ENCODE measurements at places on chromosomes 6 and 20.

- DNase-seq = no peak
Observed at GRCh38 chr6:13741365-13741764, 29.7 kb upstream of the RANBP9 start.

- DNase-seq = no peak
Observed at GRCh38 chr20:2829376-2829775, 11.1 kb downstream of the PCED1A start.

- DNase-seq = no peak
Observed at GRCh38 chr6:132734694-132735236, 20.9 kb upstream of the VNN1 start.

GRCh38 chr6:159071843-159072769 is 27.3 kb upstream of the TAGAP start:
- no peak for DNase-seq

GRCh38 chr6:70669133-70669532 is 1.4 kb downstream of the SMAP1 start:
- DNase-seq = no peak

DNA sequence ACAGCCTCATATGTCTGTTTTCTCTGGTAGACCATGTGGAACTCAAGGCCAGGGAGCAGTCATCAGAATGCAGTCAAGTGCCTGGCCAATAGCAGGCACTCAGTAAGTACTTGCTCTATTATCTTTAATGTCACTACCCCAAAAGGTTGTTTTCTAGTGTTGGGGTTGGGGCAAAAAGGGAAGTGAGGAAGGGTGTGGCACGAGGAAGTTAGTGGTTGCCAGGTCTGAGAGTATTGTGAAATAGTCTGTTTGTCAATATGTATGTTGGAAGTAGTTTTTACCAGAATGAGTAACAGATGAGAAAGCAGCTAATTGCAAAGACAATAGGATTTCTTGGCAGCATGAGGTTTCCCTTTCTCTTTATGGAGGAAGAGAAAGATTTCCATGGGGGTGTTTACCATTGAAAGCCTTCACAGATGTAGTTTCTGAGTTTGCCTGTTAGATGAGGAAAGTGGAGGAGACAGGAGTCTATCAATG is 59.5 kb upstream of the ARMH2 start:
- no peak for DNase-seq

DNA sequence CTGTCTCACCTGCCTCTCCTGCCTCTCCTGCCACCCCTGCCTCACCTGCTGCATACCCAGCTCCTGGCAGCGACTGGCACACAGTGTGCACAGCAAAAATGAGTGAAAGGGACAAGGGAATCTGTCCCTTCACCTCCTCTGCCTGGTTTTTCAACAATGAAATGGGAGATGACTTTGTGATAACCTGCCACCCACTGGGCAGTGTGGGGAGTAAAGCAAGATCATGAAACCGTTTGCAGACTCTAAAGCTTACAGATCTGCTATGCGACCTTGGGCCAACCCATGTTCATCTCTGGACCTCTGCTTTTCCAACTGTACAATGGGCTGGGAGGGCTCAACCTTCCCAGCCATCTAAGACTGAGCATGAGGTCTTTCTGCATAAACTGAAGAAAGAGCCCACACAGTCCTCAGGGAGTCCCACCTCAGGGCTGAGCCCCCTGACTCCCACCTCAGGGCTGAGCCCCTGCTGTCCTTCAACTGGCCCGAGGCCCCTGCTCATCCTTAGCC is 81.1 kb downstream of the RIPOR3 start:
- no peak for DNase-seq

DNA sequence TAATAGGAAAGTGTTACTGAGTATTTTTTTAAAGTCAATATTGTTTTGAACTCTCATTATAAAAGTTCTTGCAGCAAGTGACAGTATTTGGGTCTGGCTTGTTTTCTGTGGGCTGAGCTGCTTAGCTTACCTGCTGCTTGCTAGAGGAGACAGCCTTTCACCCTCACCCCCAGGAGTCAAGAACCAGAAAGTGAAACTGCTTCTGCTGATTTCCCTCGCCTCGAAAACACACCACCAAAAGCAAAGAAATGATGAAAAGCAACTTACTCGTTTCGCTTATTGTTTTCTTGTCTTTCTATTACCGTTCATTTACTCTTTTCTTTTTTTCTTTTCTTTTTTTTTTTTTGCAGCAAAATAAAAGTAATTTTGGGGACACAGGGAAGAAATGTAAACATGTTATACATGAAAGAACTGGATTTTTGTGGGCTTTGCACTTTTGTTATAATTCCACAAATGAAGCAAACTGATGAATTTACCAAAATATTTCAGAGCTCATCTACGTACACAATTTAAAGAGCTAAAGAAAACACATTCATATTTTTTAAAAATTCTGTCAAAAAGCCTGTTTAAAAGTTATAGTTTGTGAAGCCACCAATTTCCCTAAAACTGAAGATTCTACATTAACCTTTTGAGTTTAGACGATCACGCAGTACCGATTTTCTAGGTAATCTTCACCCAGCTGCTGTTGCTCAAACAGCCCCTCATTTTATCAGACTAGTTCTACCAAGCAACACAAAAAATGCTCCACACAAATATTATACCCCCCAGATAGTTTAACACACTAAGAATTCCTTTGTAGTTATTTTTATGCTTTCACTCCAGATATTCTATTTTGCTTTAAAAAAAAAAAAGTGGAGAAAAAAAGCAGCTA is 1.7 kb downstream of the SCML4 start:
- DNase-seq = no peak

GRCh38 chr6:140105857-140106256 is 731.4 kb upstream of the CITED2 start:
- no peak for DNase-seq

DNA sequence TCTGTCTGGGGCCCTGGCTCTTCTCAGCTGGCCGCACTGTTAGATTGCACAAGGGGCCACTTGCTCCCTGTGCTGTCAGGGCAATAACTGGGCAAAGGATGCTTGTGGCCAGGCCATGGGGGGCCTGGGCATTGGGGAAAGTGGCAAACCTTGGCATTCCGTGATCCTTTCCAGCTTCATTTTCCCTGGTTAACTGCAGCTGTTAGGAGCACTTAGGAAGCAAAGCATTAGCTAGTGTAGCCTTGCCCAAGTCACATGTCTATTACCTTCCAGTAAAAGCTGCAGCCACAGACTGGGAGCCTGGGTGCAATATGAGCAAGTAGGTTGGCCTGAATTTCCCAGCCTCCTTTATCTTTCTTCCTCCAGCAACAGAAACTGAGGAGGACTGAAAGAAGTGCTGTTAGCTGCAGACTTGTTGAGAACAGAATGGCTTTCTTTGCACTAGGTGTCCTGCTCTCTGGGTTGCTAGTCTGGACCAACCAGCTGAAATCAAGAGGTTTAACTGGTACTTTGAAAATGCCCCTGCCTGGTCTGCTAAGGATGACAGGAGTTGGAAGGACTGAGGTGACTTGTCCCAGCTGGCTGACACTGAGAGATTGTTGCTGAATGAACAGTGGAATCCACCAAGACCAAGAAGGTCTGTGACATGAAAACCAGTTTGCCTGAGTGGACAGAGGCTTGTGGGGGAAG is 312.3 kb upstream of the SUPT3H start:
- no peak for DNase-seq

DNA sequence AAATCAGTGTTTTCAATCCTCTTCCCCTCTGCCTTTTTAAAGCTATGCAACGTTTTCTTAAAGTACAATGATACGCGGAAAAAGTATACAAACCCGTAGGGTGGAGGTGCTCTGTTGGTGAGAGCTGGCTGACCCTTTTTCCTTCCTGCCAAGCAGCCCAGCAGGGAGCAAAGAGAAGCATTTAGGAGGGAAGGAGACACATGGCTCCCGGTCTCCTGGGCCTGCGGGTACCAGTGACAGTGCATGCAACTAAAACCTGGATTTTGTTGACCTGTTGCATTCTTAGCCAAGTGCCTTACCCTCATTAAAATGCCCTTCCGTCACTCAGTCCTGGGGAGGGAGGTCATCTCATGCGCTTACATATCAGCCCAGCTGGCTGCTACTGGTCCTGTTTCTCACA is 87.2 kb downstream of the SLX4IP start:
- DNase-seq = no peak

DNA sequence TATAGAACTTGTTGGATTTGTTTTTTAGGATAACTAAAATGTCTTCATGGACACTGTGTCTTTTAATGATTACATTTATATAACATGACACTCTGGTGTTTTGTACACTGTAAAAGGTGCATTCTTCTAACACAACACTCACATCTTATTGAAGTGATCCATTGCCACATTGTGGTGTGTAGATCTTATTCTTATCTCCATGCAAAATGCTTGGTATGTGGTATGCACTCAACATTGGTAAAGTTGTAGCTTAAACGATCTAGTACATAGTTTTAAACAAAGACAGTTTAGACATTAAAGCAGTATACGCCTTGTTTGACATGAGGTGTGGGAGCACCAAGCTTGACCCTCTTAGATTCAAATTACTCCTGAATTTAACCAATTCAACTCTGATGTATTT is 84.7 kb downstream of the SASH1 start:
- DNase-seq = no peak

GRCh38 chr6:33280539-33280938 is 3.6 kb downstream of the B3GALT4 start:
- DNase-seq = no peak

- peak; percentile 49 for DNase-seq
Observed at GRCh38 chr6:158818581-158819212, 471 bp downstream of the EZR start.

DNA sequence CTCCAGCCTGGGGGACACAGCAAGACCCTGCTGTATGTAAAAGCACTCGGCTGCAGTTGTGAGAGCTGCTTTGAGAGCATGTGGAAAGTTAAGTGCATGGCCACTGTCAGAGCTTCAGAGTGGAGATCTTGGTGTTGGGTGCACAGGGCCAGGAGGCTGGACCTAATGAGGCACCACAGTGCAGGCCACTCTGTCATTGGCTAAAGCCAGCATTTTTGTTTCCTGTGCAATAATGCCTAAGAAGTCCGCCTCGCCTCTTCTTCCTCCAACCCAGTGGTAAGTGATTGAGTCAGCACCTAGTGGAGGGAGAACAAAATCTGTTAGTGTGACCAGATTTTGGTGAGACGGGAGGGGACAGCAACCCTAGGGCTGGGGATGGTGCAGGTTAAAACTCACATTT is 60.6 kb downstream of the SSR1 start:
- no peak for DNase-seq

DNA sequence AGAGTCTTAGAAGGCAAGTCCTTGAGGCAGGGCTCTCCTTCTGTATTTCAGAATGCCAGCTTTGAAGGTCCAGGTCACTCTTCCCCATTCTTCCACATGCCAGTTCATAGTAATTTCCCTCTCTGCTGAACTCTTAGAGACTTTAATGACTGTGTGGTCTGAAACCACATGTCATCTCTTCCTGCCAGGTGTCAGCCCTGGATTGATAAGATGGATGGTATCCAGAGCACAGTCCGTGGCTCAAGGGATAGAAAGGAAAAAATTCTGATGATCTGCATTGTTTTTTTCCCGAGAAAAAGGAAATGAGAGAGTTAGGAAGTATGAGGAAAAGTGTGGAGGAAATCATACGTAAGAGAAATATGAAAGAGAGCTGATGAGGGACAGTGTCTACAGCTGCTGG is 250.9 kb downstream of the TPBG start:
- DNase-seq = no peak

GRCh38 chr20:59781226-59781625 is 152.2 kb downstream of the SYCP2 start:
- no peak for DNase-seq

GRCh38 chr6:4564801-4565271 is 211.4 kb upstream of the CDYL start:
- no peak for DNase-seq

- no peak for DNase-seq
Observed at GRCh38 chr20:49580813-49581174, 12.9 kb upstream of the PTGIS start.

DNA sequence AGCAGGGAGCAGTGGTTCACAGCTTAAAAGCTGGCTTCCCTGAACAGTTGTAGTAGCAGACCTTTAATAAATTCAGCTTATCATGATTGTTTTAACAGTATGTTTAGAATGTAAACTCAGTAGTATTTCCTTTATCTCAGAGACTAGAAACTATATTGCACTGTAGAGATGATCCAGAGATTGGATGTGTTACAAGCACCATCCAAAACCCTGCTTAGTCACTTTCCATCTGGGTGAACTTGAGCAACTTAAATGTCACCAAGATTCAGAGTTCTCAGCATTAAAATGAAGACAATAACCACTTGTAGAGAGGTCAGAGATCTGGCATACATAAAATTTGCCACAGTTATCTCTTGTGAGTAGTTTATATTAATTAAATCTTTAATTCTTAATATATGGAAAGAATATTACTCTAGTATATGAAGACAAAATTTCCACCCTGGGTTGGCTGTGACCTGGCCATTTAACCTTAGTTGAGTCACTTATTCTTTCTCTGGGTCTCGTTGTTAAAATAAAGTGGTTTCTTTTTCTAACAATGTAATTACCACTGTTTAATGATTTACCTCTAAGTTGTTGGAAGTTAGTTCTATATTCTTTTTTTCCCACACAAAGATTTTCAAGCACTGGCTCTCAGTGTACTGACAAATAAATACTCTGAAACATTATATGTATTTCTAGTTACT is 239.2 kb upstream of the FKBP1C start:
- no peak for DNase-seq

DNA sequence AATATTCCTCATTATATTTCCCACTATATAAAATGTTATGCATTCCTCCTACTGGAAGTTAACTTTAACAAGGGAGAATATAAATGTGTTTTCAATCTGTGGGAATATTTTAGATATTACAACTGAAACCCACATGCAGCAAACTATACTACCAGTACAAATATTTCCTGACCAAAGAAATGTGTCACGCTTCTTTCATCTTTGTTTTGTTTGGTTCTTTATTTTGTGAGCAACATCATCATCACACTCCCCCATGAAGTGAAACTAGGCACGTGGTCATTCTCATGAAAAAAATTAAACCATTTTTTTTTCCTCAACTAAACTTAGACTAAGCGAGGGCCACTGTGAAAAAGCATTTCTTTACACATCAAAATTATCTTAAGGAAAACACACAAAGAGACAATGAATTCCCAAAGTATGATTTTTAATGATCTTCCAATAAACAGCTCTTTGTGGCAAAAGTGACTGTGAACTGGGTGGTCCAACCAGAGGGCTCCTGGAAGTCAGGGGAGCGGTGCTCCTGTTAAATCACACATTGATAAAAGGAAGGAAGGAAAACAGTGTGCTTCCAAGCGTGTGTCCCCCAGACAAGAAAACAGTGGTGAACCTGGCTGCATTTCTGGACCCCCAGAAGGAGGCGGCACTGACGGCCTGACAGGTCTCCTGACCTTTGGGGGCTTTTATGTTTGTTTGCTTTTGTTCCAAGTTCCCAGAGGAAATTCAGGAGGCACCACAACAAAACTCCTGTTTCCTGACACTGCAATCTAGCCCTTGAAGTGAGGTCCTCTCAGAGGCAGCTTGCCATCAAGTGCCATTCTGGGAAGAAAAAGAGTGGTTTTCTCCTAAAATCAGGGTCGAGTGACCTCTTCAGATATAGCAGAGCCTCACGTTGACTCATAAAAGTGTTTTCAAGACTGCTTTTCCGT is 166.8 kb upstream of the FOXQ1 start:
- no peak for DNase-seq

GRCh38 chr6:127877231-127877630 is 23.6 kb downstream of the THEMIS start:
- no peak for DNase-seq

All from stimulated activated CD4-positive, alpha-beta T cell treated with anti-CD3 and anti-CD28 coated beads, TNF-alpha, amount 100 ng/mL, for 1 hour (primary cell).